ENCODE measurements at places on chromosomes 7 and 10. TPM values are rescaled to one million over a fixed set of nuclear protein-coding genes. Genes with fewer than 3 reads are reported as not detected.
A peak's percentile ranks its signal among the peaks of the same experiment; 100 is the strongest.

The DLG5 gene
- 20.4 TPM for total RNA-seq

The TRPV5 gene
- not detected for total RNA-seq

- no peak overlapping the region for H3K4me3 ChIP-seq
- H3K36me3 ChIP-seq, result peaks cover 50% of the 10 kb centered on the region
- no peaks in the 10 kb centered on the region for H3K27me3 ChIP-seq
- no peak overlapping the region for H3K27ac ChIP-seq
- DNase-seq, result no peak
Observed at GRCh38 chr7:141754939-141755338, 9.0 kb upstream of the TAS2R3 start.

GRCh38 chr10:51699145-51699474 is 285 bp downstream of the CSTF2T start:
- no peak for DNase-seq
- H3K4me1 ChIP-seq, result peaks cover 52% of the 10 kb centered on the region
- no peaks in the 10 kb centered on the region for H3K36me3 ChIP-seq
- H3K4me3 ChIP-seq, result peak overlapping the region; percentile 73
- no peaks in the 10 kb centered on the region for H3K27me3 ChIP-seq

DNA sequence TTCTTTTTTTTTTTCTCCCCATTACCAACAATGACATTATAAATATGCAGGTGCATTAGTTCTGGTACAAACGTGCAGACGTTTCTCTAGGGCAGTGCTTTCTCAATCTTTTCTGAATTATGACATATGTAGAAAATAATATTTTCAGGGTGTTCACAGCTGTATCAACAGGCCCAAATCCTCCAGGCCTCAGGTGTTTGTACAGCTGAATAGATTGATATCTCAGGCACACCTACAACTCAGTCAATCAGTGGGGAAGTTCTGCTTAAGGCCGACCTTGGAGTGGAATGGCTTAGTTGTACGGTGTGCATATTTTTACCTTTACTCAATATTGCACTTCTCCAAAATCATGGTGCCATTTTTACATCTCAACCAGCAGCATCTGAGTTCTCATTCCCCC is 71.6 kb downstream of the CACNB2 start:
- no peak overlapping the region for H3K27ac ChIP-seq
- no peaks in the 10 kb centered on the region for H3K27me3 ChIP-seq
- H3K4me3 ChIP-seq, result no peak overlapping the region
- H3K36me3 ChIP-seq, result no peaks in the 10 kb centered on the region

GRCh38 chr7:750111-750905 is 23.2 kb upstream of the PRKAR1B start:
- H3K36me3 ChIP-seq, result peaks cover 29% of the 10 kb centered on the region

DNA sequence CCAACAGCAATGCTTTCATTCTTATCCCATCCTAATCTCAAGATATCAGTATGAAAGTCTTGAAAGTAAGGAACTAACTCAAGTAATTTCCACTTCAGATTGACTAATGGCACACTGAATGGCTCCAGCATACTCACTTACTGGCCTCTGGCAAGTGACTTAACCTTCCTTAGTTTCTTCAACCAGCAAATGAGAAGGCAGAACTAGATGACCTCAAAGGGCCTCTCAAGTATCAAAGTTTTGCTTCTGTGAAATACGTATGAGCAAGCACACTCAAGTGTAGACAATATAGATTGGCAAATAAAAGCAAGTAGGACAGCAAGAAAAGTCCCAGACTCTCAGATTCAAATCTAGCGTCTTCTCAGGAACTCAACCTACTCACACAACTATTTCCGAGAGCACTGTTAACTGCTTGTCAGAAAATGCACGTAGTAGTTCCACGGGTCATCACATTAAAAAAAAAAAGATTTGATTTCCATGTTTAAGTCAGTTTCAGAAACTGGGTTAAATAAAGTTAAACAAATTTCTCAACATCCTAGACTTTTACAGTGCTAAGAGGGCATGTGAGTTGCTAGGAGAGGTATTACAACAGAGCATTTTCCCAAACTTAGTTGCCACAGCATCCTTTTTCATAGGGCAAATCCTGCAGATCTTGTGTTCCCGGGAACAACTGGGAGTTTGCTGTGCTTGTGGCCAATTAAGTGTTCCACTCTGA is 276.9 kb upstream of the KLF14 start:
- no peaks in the 10 kb centered on the region for H3K27me3 ChIP-seq
- no peaks in the 10 kb centered on the region for H3K4me1 ChIP-seq
- peak overlapping the region; percentile 64 for H3K27ac ChIP-seq
- no peaks in the 10 kb centered on the region for H3K36me3 ChIP-seq

GRCh38 chr10:119005362-119006043 is 24.0 kb upstream of the NANOS1 start:
- H3K27me3 ChIP-seq, result no peaks in the 10 kb centered on the region
- no peak overlapping the region for H3K27ac ChIP-seq
- DNase-seq, result no peak
- no peaks in the 10 kb centered on the region for H3K36me3 ChIP-seq
- H3K4me3 ChIP-seq, result no peak overlapping the region

The RPEL1 gene
- total RNA-seq, result not detected

GRCh38 chr7:19754521-19755116 is 18.8 kb downstream of the TMEM196 start:
- H3K36me3 ChIP-seq, result no peaks in the 10 kb centered on the region
- no peak overlapping the region for H3K27ac ChIP-seq
- no peak for DNase-seq
- H3K4me3 ChIP-seq, result no peak overlapping the region

GRCh38 chr7:156178857-156179256 is 366.6 kb upstream of the SHH start:
- H3K27me3 ChIP-seq, result no peaks in the 10 kb centered on the region
- no peaks in the 10 kb centered on the region for H3K4me1 ChIP-seq
- H3K36me3 ChIP-seq, result no peaks in the 10 kb centered on the region
- H3K27ac ChIP-seq, result no peak overlapping the region
- no peak for DNase-seq

DNA sequence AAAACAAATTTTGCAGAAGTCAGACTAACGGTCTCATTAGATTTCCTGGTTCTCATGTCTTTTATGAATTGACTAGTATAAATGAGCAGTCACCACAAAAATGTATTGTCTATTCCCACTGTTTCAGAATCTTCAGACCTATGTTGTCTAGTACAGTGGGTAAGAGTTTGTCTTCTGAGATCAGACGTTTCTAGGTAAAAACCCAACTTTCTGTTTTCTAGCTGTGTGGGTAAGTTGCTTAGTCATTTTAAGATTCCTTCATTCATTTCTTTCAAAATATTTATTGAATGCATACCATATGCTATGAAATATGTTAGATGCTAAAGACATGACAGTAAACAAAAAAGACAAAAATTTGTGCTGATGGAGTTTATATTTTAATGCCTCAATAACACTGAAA is 156.3 kb downstream of the POLR1F start:
- DNase-seq, result no peak
- H3K27me3 ChIP-seq, result no peaks in the 10 kb centered on the region
- no peaks in the 10 kb centered on the region for H3K36me3 ChIP-seq

DNA sequence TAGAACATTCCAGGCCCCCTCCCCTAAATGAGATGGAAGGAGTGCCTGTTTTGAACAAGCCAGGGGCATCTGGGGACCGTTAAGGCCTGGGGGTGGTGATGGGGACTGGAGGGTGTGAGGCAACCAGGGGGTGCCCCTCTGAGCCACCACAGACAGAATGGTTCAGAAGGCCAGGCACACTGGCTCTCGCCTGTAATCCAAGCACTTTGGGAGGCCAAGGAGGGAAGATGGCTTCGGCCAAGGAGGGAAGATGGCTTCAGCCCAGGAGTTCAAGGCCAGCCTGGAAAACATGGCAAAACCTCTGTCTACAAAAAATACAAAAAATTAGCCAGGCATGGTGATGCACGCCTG is 173.2 kb upstream of the TNRC18 start:
- H3K36me3 ChIP-seq, result no peaks in the 10 kb centered on the region
- no peaks in the 10 kb centered on the region for H3K4me1 ChIP-seq
- no peak overlapping the region for H3K4me3 ChIP-seq
- peak overlapping the region; percentile 57 for H3K27ac ChIP-seq
- DNase-seq, result no peak

GRCh38 chr10:4733843-4734224 is 92.2 kb upstream of the AKR1E2 start:
- DNase-seq, result no peak
- H3K4me1 ChIP-seq, result no peaks in the 10 kb centered on the region
- H3K4me3 ChIP-seq, result no peak overlapping the region
- H3K27ac ChIP-seq, result no peak overlapping the region

GRCh38 chr10:117007080-117007479 is 2.1 kb upstream of the SHTN1 start:
- H3K36me3 ChIP-seq, result no peaks in the 10 kb centered on the region
- H3K4me1 ChIP-seq, result no peaks in the 10 kb centered on the region
- no peak overlapping the region for H3K27ac ChIP-seq
- no peak overlapping the region for H3K4me3 ChIP-seq
- no peaks in the 10 kb centered on the region for H3K27me3 ChIP-seq
- DNase-seq, result no peak

The ASAH2B gene
- total RNA-seq, result 1.5 TPM

DNA sequence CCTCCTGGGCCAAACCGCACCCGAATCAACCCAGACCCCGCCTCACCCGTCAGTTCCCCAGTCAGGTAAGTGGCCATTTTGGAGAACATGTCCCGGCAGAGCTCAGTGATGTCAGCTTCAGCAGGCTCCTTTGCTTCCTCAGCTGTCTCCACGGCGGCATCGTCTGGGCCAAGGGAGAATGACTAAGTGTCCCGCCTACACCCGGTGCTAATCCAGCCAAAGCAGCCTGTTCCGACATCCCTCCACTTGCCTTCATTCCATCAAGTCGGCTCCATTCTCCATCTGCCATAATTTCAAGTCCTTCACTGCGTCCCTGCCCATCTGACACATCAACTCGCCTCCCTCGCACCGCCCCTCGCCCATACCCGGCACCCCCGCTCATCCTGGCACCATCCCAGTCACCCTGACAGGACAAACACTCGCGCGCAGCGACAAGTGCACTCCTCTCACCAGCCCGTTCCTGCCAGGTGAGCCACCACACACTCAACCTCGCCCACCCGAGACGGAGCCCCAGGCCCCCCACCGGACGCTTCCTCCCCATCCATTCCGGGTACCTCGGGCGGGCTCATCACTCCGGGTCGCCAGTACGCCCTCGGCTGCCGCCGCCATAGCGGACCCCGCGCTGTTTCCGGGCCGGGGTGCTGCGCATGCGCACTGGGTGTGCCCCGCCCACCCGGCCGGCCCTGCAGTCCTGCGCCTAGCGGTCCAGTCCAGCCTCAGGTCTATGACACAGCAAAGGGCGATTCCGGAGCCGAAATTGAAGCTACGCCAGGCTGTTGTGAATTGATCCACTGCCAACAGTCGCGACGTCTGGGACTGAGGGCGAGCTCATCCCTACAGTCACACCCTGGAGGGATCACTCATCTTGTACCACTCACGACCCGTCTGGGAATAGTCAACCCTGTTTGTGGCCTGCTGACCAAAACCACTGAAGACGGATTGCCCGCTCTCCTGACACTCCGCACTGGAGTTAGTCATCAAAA is at the start of gene BLOC1S2:
BLOC1S2 (minus strand) TSS at position 630 of the 983 bp plus-strand sequence; CDS start at position 609, 21 bp downstream.
- no peaks in the 10 kb centered on the region for H3K27me3 ChIP-seq
- peak within 1 kb of the TSS; percentile 96 for H3K27ac ChIP-seq
- DNase-seq, result peak; percentile 90
- H3K4me3 ChIP-seq, result peak within 1 kb of the TSS; percentile 84

- H3K27me3 ChIP-seq, result no peaks in the 10 kb centered on the region
- H3K36me3 ChIP-seq, result no peaks in the 10 kb centered on the region
- H3K4me3 ChIP-seq, result no peak overlapping the region
- H3K27ac ChIP-seq, result no peak overlapping the region
- no peaks in the 10 kb centered on the region for H3K4me1 ChIP-seq
Observed at GRCh38 chr10:88866454-88866853, 13.6 kb upstream of the STAMBPL1 start.

DNA sequence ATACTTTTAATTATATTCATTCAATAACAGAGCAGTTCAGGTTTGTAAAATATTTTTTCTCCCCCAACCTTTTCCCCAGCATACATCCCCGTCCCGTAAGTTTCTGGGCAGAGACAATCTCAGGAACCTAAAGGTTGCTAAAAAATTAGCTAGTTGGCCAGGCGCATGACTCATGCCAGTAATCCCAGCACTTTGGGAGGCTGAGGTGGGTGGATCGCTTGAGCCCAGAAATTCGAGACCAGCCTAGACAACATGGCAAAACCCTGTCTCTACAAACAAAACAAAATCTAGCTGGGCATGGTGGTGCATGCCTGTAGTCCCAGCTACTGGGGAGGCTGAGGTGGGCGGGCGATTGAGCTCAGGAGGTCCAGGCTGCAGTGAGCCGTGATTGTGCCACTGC is 40.2 kb downstream of the TCF7L2 start:
- DNase-seq, result no peak
- H3K27me3 ChIP-seq, result no peaks in the 10 kb centered on the region
- H3K4me1 ChIP-seq, result peaks cover 22% of the 10 kb centered on the region
- no peak overlapping the region for H3K27ac ChIP-seq
- H3K36me3 ChIP-seq, result no peaks in the 10 kb centered on the region

The EN2 gene
- total RNA-seq, result not detected

DNA sequence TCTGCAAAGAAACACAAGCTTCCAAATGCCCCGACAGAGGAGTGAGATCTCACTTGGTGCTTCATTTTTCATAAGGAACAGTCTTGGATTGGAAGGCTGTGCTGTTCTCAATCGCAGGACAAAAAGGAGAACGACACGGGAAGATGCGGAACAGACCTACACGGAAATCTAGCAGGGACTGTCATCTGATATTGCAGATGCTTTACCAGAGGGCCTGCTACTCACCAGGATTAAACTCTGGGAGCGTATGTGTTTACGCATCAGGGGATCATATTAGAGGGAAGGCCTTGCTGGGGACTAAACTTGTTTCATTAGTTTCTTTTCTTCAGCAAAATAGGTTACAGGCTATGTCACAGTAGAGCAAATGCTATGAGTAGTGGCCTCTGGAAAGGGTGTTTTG is 82.8 kb upstream of the EEPD1 start:
- no peaks in the 10 kb centered on the region for H3K4me1 ChIP-seq
- no peak overlapping the region for H3K27ac ChIP-seq
- H3K36me3 ChIP-seq, result no peaks in the 10 kb centered on the region
- no peaks in the 10 kb centered on the region for H3K27me3 ChIP-seq

All from right atrium auricular region (tissue), 2 donors.